SJSA1 (cell line): ENCODE measurements at places on chromosomes 3 and 15.

DNA sequence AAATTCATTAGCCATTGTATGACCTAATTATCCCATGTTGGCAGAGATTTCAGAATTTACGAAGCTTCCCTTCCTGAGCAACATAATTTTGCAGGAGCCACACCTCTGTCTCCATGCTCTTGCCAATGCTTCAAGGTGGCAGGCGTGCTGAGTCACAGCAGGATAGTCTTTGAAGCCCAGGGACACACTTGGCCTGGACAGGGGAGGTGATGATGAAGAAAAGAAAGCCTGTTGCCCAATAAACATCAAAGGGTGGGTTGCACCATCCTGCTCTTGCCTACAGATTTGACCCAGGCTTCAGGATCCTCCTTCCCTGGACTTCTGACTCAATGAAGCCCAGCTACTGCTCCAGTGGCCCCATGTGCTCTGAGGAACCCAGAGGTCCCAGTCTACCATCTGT is 117.1 kb downstream of the MINAR1 start:
- DNase-seq = no peak

- no peak for DNase-seq
Measured at GRCh38 chr3:175413926-175414325, 554.8 kb downstream of the NAALADL2 start.

- DNase-seq = no peak
Measured at GRCh38 chr3:143124601-143125520, 5.3 kb downstream of the CHST2 start.

DNA sequence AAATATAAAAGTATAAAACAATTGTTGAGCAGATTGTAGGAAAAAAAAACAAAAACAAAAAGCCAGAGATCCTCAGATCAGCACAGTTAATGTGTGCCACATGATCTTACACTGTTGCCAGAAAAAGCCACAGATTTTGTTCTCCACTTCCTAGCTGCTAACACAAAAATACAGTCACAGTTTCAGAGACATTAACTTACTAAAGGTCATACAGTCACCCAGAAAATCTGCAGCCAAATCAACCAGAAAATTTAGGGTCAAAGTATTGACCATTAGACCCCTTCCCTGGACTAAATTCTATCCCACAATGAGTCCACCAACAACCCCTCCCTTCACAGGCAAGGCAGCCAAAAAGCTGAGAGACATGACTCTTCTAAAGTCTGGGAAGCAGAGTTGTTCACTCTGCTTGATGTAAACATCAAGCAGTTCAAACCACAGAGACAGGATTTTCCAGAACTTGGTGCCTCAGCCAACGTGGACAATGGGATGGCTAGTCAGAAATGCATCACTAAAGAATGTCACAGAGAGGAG is 59.1 kb downstream of the SST start:
- DNase-seq = no peak

- no peak for DNase-seq
Measured at GRCh38 chr3:13112521-13113345, 39.5 kb upstream of the IQSEC1 start.

- no peak for DNase-seq
Measured at GRCh38 chr15:80265021-80265420, 13.0 kb upstream of the CTXND1 start.

GRCh38 chr3:38003817-38004414 is 13.3 kb downstream of the VILL start:
- no peak for DNase-seq

DNA sequence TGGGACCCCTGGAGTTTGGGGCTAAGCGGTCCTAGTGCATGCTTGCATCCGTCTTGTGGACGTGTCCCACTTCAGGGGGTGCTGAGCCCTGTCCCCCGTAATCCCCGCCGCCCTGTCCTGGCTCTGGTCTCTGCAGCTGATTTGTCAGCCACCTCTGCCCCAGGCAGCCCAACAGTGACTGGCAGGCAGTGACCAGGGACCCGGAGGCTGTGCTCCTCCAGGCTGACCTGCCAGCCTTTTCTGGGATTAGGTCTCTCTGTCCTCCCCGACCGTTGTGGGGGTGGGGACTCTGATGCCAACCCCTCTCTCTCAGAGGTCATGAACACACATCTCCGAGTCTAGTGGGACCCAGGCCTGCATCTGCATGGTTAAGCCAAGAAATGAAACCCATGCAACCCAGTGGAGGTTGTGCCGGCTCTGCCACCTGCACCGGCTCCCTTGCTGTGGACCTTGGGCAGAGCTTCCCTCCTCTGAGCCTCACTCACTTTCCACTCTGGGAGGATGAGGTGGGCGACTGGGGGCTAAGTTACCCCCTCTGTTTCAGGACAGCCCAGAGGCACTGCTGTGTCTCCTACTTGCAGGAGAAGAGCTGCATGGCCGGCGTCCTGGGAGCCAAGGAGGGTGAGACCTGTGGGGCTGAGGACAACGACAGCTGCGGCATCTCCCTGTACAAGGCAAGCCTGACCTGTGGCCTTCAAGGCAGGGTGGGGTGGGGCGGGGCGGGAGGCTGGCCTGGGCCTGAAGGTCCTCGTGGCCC is 60.2 kb downstream of the FBLN2 start:
- no peak for DNase-seq

DNA sequence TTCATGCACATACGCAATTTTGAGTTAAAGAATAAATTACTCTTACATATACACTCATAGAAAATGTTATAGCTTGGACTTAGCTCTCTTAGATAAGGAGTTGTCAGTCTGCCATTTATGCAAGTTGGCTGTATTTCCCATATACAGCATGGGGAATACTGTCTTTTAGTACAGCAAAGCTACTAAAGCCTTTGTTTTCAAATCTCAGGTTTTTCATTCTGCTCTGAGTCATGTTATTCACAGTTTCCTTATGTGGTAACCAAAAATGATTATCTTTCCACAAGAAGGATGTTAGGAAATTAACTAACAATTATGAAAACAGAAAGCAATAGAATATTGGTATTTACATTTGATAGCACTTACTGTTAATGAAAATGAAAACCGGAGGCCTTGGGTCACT is 4.3 kb upstream of the TIPARP start:
- DNase-seq = no peak

DNA sequence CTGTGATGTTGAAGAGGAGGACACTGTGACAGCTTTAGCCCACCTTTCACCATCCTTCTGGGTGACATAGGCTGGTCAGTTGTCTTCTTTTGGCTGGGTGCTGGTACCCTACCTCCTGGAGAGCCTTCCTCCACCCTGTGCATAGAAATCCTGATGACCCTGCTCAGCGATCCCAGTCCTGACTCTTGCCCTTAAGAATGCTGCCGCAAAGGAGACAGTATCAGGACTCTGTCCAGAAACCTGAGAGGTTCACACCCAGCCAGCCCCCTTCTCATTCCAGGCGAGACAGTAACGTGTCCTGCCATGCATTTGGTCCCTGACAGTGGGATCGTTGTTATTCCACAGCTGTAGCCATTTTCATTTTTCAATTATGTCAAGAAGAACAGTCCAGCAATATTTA is 312.8 kb upstream of the CHRM5 start:
- no peak for DNase-seq

DNA sequence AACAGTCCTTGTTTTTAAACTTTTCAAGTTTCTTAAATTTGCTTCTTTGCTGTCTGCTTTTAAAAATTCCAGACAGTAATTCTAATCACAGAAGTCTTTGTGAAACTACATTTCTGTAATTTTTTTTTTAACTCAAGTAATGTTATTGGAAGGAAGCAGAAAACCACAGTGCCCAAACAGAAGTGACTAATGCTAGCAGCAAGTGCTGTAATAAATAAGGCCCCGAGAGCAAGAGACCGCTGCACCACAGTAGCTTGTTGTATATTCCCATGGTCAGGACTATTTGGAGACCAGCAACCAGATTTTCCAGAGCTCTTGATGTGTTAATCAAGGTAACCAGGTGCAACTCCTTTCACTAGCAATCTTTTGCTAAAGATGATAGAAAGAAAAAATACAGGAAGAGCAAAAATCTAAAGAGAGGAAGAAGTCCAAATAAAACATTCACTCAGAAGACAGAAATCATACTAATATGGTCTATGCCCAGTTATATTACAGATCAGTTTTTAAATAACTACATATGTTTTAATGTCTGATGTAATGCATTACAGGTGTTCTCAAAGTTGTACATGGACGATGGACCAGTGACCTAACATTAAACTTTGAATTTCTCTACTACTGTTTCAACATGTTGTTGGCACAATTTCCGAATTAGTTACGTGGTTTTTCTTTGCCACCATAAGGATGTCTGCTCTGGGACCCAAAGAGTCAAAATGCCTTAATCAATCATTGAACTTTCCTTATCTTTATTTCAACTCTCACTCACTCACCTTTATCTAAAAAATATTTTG is 36.4 kb downstream of the WWTR1 start:
- peak; percentile 77 for DNase-seq
